ENCODE measurements at places on chromosomes 3 and 15. TPM values are rescaled to one million over a fixed set of nuclear protein-coding genes. Genes with fewer than 3 reads are reported as not detected.

- DNase-seq, result no peak
Observed at GRCh38 chr3:84109911-84110310, 848.9 kb upstream of the CADM2 start.

DNA sequence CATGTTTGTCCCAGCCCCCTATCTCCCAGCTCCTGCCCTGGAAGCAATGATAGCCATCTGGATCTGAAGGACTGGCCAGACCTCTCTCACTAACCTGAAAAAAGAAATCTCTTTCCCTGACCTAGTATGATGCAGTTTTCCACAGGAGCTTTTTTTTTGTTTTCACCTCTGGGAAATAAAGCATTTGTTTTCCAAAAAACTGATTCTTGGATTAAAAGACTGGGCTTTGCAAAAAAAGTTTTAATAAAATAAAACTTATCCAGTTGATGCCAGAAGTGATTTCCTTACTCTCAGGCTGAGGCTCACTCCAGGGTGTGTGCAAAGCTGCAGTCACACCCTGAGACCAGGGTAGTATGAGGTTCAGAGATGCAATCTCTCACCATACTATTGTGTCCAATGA lies 104.0 kb downstream of the RYK start:
- no peak for DNase-seq

GRCh38 chr3:134374791-134375581 lies 739 bp upstream of the AMOTL2 start:
- no peak for DNase-seq

- DNase-seq, result peak; percentile 83
Observed at GRCh38 chr15:40367686-40368611, 9.9 kb downstream of the DISP2 start.

GRCh38 chr3:122003112-122003511 lies 18.9 kb downstream of the ILDR1 start:
- DNase-seq, result no peak

DNA sequence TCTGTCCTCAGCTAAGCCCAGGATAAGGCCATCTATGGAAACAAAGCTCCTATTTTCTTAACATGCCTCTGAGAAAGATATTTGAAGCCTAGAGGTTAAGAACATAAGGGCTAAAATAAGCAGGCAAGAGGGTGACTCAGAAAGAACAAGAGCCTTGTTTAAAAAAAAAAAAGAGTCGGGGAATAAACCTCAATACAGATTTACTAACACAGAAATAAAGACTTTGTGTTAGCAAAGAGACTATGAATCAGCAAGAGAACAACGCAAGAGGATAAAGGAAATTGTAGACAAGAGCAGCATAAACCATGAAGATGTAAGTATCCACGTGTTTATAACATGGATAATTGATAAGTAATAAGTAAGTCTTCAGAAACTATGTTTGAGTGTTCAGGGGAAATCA lies 36.0 kb downstream of the RAB27A start:
- no peak for DNase-seq

GRCh38 chr3:182784542-182784941 lies 8.8 kb upstream of the ATP11B start:
- no peak for DNase-seq

DNA sequence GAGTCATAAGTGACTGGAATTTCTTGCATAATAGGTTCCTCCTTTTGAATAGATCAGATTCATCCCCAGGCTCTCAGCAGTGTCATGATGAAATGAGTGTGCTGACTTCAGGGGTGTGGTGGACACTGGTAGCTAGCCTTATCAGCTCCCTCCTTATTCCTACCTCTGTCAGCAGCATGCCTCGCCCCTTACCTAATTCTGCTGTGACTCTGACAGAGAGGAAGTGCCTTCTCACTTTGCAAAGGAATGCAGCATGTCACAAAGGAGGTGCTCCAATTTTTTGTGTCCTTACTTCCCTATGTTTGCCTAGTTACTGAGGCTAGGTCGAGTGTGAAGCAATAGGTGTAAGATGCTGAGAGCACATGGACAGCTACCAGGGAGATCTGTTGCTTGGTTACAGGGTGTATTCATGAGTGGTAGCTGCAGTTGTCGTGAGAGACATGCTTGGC lies 90.6 kb downstream of the TNFAIP8L3 start:
- DNase-seq, result peak; percentile 5

DNA sequence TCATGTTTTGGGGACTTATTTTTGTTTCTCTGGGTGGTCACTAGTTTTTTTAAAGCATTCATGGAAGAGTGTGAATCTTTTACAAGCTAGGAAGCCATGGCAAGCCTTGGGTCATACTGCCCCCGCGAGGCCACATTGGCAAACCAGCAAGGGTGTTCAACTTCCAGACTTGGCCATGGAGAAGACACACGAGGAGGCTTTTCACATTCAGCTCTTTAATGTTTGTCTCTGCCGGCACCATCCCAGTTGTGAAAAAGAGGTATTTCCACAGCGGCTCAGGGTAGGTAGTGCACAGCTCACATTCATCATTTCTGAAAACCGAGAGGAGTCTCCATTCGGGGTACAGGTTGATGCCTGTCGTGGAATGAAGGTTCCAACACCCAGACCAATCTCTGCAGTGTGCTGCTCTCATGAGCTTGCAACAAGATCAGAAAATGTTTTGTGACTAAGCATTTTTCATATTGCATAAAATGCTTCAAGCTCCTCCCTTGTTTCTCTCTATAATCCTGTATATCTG lies 7.7 kb downstream of the CCR5 start:
- peak; percentile 65 for DNase-seq

DNA sequence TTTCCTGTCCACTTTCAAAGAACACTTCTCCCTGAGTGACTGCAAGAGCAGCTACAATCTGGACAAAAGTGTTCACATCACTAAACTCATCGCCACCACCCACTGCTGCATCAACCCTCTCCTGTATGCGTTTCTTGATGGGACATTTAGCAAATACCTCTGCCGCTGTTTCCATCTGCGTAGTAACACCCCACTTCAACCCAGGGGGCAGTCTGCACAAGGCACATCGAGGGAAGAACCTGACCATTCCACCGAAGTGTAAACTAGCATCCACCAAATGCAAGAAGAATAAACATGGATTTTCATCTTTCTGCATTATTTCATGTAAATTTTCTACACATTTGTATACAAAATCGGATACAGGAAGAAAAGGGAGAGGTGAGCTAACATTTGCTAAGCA lies 1.8 kb downstream of the CCRL2 start:
- no peak for DNase-seq

GRCh38 chr3:79515072-79515471 lies 252.7 kb downstream of the ROBO1 start:
- no peak for DNase-seq

GRCh38 chr15:73944161-73945129 lies 18.2 kb downstream of the LOXL1 start:
- peak; percentile 44 for DNase-seq

- DNase-seq, result no peak
Observed at GRCh38 chr3:52730681-52731080, 24.8 kb downstream of the SPCS1 start.

DNA sequence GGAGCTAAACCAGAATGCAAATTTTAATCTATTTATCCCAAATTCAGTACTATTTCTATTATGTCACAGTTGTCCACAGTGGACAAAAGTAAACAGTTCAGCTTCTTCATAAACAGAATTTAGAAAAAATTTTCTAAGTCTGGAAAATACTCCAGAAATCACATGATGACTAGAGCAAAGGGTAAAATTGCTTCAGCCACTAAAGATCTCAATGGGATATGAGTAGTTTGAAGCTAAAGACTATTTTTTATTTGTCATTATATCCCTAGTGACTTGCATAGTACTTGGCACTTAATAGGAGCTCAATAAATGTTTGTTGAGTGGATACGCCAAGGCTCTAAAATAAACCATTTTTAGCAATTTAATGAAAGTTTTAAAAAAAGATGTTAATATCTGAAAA lies 354.3 kb upstream of the AGTR1 start:
- DNase-seq, result no peak

DNA sequence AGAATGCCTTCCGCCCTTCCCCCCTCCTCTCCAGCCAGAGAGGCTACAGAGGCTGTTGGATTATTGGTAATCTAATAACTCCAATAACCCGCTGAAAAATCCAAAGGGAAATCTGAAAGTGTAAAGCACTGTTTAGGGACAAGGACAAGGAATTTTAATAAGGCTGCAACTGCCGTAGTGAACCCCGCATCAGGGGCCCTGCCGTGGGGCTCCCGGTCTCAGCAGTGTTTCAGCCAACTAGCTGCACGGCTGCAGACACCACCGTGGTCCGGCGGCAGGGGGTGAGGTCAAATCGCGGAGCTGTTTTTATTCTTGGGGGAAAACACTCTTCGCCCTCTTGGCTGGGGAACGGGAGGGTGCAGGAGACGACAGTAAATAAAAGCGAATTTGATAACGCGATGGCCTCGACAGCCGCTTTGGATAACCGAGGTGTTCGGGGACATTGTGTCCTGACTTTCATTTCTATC lies 6.1 kb downstream of the BCL6 start:
- no peak for DNase-seq

- DNase-seq, result no peak
Observed at GRCh38 chr15:100516643-100517512, 11.9 kb downstream of the CERS3 start.

DNA sequence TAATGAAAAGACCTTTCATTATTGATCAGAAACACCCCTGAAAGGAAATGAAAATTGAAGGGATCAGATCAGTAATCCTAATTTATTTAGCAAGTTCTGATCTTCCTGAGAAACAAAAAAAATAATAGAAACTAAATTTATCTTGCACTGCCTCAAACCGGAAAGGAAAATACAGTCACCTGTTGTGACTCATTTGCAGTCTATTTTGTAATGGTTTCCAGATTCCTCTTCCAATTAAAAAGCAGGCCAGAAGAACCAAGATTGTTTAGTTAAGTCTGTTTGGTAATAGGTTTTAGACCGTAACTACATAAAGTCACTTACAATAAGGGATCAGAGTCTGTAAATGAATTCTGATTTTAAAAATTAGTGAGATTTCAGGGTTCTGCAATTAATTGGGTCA lies 49.7 kb upstream of the ATOSA start:
- DNase-seq, result no peak

DNA sequence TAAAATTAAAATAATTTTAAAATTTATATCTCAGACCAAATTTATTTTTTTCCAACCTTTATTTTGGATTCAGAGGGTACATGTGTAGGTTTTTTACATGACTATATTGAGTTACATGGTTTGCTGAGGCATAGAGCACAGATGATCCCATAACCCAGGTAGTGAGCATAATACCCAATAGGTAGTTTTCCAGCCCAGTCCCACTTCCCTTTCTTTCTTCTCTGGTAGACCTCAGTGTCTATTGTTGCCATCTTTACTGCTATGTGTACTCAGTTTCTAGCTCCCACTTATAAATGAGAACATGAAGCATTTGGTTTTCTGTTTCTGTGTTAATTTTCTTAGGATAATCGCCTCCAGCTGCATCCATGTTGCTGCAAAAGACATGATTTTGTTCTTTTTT lies 338.1 kb downstream of the EFHB start:
- DNase-seq, result no peak

GRCh38 chr3:156788846-156789245 lies 37.3 kb upstream of the LEKR1 start:
- DNase-seq, result no peak

- DNase-seq, result no peak
Observed at GRCh38 chr3:188434594-188434993, 280.6 kb downstream of the LPP start.

DNA sequence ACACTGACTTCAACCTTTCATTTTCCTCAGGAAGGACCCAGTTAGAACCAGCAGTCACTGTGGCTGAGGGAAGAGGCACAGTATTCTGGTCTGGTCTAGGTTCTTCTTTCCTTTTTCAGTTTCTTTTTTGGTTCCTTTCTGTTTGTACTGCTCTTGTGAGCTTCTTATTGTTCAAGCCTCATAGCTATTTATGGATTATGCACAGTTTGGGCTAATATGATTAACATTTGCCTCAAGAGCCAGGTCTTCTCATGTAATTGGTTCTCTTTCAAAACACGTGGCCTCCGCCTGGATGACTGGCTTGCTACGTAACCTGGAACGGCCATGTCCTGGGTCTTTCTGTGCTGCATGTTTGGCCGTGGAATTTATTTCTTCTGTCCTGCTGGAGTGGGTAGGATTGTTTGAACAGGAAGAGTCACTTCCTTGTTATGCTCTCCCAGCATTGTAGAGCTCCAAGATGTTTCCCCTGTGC lies 43.3 kb downstream of the RBMS3 start:
- no peak for DNase-seq

DNA sequence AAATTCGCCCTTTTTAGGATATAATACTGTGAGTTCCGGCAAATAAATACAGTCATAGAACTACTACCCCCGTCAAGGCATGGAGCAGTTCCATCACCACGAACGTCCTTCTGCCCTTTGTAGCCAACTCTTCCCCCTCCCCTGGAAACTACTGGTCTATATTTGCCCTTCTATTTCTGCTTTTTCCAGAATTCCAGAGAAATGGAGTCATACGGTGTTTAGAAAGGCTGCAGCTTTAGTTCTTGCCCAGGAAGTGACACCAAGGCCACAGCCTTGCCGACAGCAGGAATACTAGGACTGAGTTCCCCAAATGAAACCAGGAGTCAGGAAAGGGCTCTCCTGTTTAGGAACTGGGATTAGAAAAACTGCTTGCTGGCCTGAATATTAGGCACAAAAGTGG lies 291.2 kb downstream of the FAM43A start:
- DNase-seq, result no peak

GRCh38 chr3:141235661-141236171 lies 4.1 kb downstream of the PXYLP1 start:
- DNase-seq, result no peak

GRCh38 chr3:58179235-58180098 lies 31.3 kb downstream of the DNASE1L3 start:
- no peak for DNase-seq

- DNase-seq, result no peak
Observed at GRCh38 chr3:115160295-115160694, 13.2 kb upstream of the ZBTB20 start.

GRCh38 chr3:133038089-133038730 lies at the start of gene TMEM108:
Gene TMEM108, plus strand, starts transcription at chr3:133038391.
- peak; percentile 86 for DNase-seq

GRCh38 chr3:152122851-152123250 lies 145.9 kb upstream of the MBNL1 start:
- no peak for DNase-seq

GRCh38 chr3:113600418-113601182 lies 68.2 kb downstream of the SIDT1 start:
- peak; percentile 69 for DNase-seq

GRCh38 chr3:196117809-196118208 lies 35.9 kb upstream of the TFRC start:
- no peak for DNase-seq

DNA sequence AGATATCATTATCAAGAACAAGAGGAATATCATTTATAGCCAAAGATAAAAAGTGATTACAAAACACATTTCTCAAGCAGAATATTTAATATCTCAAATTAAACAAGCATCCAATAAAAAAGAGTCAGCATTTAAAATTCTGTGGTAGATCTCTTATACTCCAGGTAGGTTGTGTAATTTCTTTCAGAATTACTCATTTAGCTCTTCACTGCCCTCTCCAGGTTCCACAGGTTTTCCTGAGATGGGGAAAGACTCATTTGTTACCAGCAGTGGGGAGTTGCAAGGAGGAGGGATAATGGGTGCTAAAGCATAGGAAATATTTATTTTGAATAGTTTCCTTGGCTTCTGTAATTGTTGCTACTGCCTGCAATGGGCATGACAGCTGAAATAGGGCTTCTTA lies 83.1 kb upstream of the RASGRP1 start:
- peak; percentile 34 for DNase-seq

The UCN2 gene
- not detected for total RNA-seq

The FSTL1 gene
- total RNA-seq, result 722 TPM

The ADPRH gene
- total RNA-seq, result 3.2 TPM

The ROPN1 gene
- total RNA-seq, result not detected

The CCR9 gene
- 0.30 TPM for total RNA-seq

The KIF23 gene
- total RNA-seq, result 21.0 TPM

The FLNB gene
- 70.6 TPM for total RNA-seq

The MORC1 gene
- 0.59 TPM for total RNA-seq

The PRR20G gene
- total RNA-seq, result not detected

The DNAH12 gene
- total RNA-seq, result 2.8 TPM

The CACNA1D gene
- 37.5 TPM for total RNA-seq

Measured in spinal cord (tissue), 10 donors.